ENCODE measurements at places on chromosomes 6 and 20.

GRCh38 chr6:159908979-159909378 lies 18.2 kb downstream of the MAS1 start:
- DNase-seq, result no peak

- no peak for DNase-seq
Observed at GRCh38 chr6:121560476-121560875, 125.0 kb downstream of the GJA1 start.

DNA sequence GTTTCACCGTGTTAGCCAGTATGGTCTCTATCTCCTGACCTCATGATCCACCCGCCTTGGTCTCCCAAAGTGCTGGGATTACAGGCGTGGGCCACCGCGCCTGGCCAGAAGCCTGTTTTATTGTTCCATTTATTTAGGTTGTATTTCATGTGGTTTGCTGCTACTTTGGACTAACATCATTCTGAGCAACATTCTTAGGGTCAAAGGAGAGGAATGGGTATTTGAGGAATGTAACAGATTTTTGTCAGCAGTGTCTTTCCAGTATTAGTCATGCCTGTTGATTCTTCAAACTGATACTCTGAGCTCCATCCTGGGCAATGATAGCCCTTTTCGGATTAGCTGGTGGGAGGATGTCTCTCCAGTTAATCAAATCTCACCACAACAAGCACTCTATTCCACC lies 213.0 kb upstream of the CITED2 start:
- DNase-seq, result no peak

- no peak for DNase-seq
Observed at GRCh38 chr6:80639181-80639629, 532.7 kb downstream of the BCKDHB start.

DNA sequence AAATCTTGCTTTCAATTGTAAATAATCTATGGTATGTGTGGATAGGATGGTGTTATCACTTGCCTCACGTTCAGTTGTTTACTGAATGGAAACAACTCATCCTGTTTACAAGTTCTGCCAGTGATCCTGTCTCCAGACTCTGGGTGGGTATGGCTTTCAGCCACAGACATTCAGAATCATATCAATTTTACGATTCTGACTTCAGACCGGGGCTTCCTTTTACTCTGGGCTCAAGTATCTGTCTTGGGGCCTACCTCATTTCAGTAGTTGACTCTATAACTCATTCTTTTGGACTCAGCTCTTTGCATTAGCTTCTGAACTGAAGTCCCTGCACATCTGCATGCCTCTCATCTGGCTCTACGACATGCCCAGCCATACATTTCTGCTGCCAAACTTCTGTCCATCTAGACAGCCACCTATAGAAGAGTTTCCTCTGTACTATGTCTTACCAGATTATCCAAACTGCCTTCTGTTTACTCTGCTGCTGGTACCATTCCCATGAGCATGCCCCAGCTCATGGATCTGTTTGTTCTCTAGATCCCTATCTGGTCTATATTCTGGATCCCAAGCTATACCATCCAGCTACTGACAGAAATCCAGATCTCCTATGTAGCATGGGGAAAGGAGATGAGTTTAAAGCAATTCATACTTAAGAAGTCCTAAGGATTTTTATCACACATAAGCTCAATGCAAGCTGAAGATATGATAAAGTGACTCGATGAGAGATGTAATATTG lies 34.3 kb downstream of the FYN start:
- no peak for DNase-seq

DNA sequence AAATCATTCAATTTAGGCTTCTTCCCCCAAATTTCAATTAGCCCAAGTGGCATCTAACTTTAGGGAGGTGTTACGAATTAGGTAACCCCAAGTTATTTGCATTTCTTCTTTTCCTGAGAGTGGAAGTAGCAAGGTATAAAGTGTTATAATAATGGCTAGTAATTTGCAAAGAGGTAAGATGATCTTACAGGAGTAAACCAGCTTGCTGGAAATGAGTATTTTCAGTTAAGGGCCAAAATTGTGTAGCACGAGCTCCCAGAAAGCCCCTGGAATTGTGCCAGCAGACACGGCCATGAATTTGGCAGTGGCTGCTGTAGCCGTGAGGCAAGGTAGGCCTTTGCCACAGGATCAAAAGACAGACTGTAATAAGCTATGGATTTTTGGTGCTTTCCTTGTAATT lies 38.0 kb downstream of the CITED2 start:
- no peak for DNase-seq

- no peak for DNase-seq
Observed at GRCh38 chr20:62666736-62667529, 24.6 kb downstream of the SLCO4A1 start.

GRCh38 chr6:150081702-150082101 lies 12.8 kb upstream of the ULBP3 start:
- DNase-seq, result no peak

DNA sequence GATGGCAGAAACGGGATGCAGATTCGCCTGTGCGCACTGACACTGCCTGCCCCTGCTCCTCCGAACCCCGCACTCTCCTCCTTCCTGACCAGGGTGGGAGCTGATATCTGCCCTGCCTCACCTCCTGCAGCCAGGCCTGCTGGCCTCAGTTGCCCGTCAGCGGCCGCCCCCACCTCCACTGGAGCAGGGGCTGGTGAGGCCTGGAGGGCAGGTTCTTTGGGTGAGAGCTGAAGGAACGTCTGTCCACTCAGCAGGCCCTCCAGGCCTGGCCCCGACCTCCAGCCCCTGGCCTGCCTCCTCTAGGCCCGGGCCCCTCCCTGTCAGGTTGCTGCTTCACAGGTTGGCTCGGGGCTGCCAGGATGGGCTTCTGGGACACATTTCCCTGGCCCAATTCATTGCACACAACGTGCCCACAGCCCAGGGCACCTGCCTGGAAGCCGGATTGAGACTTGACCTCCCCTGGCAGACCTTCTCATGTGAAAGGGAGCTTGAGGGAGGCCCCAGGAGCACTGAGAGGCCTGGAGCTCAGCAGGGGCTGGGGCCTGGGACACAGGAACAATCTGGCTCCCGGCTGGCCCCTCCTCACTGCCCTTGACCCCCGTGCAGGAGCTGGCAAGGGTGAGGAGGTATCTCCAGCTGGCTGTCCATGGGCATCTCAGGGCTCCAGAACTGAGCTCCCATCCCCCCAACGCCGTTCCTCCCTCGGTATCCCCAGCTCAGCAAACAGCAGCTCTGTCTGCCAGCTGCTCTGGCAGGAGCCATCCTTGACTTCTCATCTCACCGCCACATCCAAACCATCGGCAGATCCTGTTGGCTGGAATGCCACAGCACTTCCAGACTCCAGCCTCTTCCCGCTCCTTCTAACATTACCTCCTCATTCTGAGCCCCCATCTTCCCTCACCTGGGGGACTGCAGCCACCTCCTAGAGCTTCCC lies 39.5 kb downstream of the SPDEF start:
- no peak for DNase-seq

- DNase-seq, result no peak
Observed at GRCh38 chr6:148044261-148044751, 298.3 kb upstream of the SASH1 start.

GRCh38 chr6:143792402-143793279 lies 50.5 kb upstream of the LTV1 start:
- DNase-seq, result no peak

GRCh38 chr6:169250660-169251059 lies 3.0 kb downstream of the THBS2 start:
- no peak for DNase-seq
